ENCODE measurements at places on chromosomes 4 and X. TPM values are rescaled to one million over a fixed set of nuclear protein-coding genes. Genes with fewer than 3 reads are reported as not detected.

SPANXA1 gene
- not detected for total RNA-seq

DNA sequence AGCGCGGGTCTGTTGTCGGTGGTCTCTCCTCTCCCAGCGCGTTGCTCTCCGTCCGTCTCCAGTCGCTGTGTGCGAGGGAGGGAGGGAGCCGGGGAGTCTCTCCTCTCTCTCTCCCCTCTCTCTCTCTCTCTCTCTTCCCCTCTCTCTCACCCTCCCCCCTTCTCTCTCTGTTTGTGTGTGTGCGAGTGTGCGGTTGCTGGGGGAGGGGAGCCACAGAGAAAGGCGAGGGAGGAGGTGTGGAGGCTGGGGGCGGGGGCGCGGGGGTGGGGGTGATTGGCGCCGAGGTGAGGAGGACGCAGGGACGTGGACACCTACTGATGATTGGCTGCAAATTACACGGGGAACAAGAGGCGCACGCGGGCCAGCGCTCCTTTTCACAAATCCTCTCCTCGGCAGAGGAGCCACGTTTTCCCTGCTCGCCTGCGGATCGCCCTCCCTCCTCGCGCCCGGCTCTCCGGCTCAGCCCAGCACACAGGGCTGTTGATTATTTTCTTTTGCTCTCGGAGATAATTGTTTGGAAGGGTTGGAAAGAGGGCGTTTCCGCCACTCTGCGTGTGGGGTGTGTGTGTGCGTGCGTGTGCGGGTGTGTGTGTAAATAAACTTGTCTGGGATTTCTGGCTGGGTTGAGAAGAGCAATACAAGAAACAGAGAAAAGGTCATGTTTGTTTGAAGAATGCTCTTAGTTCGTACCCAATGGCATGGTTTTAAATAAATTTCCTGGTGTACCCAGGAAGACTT, at the start of gene CXXC4:
TSS of gene CXXC4 (minus strand) at position 73 of the 738 bp plus-strand sequence. CDS start 3,092 bp downstream, outside the sequence.
- no peaks in the 10 kb centered on the region for H3K36me3 ChIP-seq
- peak within 1 kb of the TSS; percentile 80 for H3K27ac ChIP-seq
- H3K4me1 ChIP-seq = peaks cover 20% of the 10 kb centered on the region

ASB12 gene
- total RNA-seq = 0.29 TPM

DNA sequence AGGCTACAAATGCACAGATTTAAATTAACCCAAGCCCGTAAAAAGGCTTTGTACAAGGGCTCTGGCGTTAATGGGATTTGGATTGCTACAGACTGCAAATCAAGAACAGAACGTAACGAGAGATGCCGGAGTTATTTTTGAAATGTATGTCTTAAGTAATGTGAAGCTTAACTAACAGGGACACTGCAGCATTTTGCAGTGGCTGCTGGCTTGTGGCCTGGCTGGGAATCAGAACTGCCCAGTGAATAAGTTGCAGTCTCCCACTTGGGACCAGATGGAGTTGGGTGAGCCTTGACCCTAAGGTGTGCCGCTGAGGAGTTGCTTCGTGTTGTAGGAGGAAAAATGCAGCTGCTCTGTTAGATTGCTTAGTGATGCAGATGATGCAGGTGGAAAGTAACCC, 318.4 kb downstream of the DHX15 start:
- peaks cover 11% of the 10 kb centered on the region for H3K27me3 ChIP-seq
- H3K4me3 ChIP-seq = no peak overlapping the region
- no peak overlapping the region for H3K27ac ChIP-seq
- no peaks in the 10 kb centered on the region for H3K36me3 ChIP-seq
- DNase-seq = no peak

MTNR1A gene
- total RNA-seq = not detected

GRCh38 chrX:40688929-40689328, 41.6 kb upstream of the CXorf38 start:
- no peak for DNase-seq
- no peak overlapping the region for H3K27ac ChIP-seq

BCORL1 gene
- total RNA-seq = 8.3 TPM

MAGEA2B gene
- not detected for total RNA-seq

- no peak for DNase-seq
- no peaks in the 10 kb centered on the region for H3K36me3 ChIP-seq
- H3K4me3 ChIP-seq = no peak overlapping the region
- H3K4me1 ChIP-seq = no peaks in the 10 kb centered on the region
- H3K27me3 ChIP-seq = peaks cover 6% of the 10 kb centered on the region
These were observed 247.8 kb upstream of the DKK2 start for GRCh38 chr4:107283587-107284559.
